Activated naive CD4-positive, alpha-beta T cell treated with anti-CD3 and anti-CD28 coated beads, Interleukin-2, amount 10 ng/mL, durations not matched to agents 7 days and 5 days (primary cell): ENCODE measurements at places on chromosomes 13 and 19.

DNA sequence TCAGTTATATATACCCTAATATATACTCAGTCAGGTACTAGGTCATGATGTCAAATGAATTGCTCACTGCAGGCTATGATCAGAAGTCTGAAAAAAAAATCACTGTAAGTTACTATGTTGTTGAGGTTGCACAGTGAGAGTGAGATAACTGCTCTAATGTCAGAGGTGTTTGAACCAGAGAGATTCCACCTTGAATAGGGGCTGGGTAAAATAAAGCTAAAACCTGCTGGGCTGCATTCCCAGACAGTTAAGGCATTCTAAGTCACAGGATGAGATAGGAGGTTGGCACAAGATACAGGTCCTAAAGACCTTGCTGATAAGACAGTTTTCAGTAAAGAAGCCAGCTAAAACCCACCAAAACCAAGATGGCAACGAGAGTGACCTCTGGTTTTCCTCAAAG lies 10.2 kb downstream of the EPSTI1 start:
- peaks cover 4% of the 10 kb centered on the region for H3K4me1 ChIP-seq
- no peak overlapping the region for H3K4me3 ChIP-seq
- no peak overlapping the region for H3K27ac ChIP-seq
- no peaks in the 10 kb centered on the region for H3K27me3 ChIP-seq
- no peak for DNase-seq

GRCh38 chr19:55389386-55390317 lies 3.9 kb downstream of the RPL28 start:
- no peak for DNase-seq
- H3K36me3 ChIP-seq, result peaks cover 49% of the 10 kb centered on the region
- no peak overlapping the region for H3K4me3 ChIP-seq
- H3K27ac ChIP-seq, result no peak overlapping the region
- H3K4me1 ChIP-seq, result peaks cover 52% of the 10 kb centered on the region

- peaks cover 14% of the 10 kb centered on the region for H3K4me1 ChIP-seq
- H3K27ac ChIP-seq, result no peak overlapping the region
- peaks cover 5% of the 10 kb centered on the region for H3K27me3 ChIP-seq
Measured at GRCh38 chr13:43374621-43375020, 351.2 kb downstream of the DNAJC15 start.

DNA sequence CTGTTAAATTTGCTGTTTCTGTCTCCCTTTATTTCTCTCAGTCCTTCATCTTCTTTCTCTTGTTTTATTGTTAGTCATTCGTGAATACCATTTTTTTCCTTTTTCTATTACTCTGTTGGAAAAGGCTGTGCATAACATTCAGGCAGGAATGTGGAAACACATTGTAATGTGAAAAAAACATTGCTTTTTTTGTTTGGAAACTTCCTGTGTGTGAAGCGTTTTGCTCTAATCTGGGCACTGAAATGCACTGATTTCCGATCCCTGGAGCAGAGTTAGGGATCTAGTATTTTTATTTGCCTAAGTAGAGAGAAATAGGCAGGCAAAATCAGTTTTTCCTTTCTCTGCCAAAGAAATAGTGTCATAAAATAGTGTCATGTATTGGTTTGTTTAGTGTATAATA lies 155.5 kb downstream of the PCCA start:
- no peaks in the 10 kb centered on the region for H3K27me3 ChIP-seq
- no peak for DNase-seq
- H3K27ac ChIP-seq, result no peak overlapping the region
- H3K4me1 ChIP-seq, result no peaks in the 10 kb centered on the region
- H3K4me3 ChIP-seq, result no peak overlapping the region

GRCh38 chr13:73937441-73937840 lies 196.8 kb downstream of the KLF12 start:
- no peak for DNase-seq
- no peak overlapping the region for H3K27ac ChIP-seq
- H3K4me1 ChIP-seq, result peaks cover 37% of the 10 kb centered on the region
- peaks cover 37% of the 10 kb centered on the region for H3K36me3 ChIP-seq
- H3K27me3 ChIP-seq, result no peaks in the 10 kb centered on the region
